NCI-H1417 treated with DMSO at 0.1 percent for 48 hours (cell line): ENCODE measurements at places on chromosomes 7 and 10.

- no peak for DNase-seq
Measured at GRCh38 chr10:129120441-129120840, 346.6 kb upstream of the MGMT start.

DNA sequence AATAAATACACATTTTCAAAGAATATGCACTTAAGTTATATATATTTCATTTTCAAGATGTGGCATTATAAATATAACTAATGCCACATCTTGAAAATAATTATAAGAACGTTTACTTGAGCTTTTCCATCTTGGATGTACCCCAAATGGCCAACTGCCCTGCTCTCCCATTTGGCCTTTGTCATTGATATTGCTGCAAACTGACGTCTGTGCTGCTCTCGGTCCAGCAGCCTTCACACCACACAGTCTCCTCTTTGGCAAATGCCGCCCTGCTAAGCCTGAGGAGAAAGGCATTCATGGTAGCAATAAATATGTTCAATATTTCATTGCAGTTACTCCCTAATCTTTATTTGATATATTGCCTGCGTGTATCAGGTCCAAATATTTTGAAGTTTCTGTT lies 384.6 kb upstream of the ADARB2 start:
- no peak for DNase-seq

GRCh38 chr10:111360260-111360925 lies 283.6 kb downstream of the ADRA2A start:
- no peak for DNase-seq

- no peak for DNase-seq
Measured at GRCh38 chr7:22591271-22591670, 91.3 kb upstream of the STEAP1B start.
